ENCODE measurements at places on chromosomes 11 and 22.

GRCh38 chr11:73157101-73158010 lies 15.2 kb upstream of the FCHSD2 start:
- DNase-seq: peak; percentile 51

DNA sequence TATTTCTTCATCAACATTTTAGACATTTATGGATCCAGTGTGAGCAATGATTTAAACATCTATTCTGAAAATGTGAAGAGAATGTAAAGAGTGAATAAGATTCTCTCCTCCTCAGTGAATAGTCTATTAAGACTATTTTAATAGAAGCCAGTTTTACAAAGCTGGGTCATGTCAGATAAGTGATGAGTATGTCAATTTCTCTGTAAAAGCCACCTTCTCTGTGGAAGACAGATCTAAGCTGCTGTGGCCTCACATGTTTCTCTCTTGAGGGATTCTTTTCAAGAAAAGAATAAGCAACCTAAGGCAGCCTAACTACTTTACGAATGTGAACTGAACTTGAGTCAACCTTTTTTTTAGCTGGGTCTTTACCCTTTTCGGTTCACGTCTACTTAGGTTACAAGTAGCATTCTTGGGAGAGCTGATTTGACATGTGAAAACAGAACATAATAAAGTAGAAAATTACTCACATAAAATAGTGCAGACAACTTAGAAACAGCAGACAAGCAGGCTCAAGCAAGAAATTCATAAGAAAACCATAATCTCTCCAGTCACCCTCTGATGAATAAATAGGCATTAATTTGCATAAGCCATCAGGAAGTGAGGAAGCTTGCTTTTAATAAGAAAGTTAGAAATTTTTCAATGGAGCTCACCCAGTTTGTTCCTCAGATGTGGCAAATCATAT lies 9.9 kb downstream of the CTSC start:
- no peak for DNase-seq

- DNase-seq: peak; percentile 61
Observed at GRCh38 chr11:133078591-133079404, 453.5 kb downstream of the OPCML start.

DNA sequence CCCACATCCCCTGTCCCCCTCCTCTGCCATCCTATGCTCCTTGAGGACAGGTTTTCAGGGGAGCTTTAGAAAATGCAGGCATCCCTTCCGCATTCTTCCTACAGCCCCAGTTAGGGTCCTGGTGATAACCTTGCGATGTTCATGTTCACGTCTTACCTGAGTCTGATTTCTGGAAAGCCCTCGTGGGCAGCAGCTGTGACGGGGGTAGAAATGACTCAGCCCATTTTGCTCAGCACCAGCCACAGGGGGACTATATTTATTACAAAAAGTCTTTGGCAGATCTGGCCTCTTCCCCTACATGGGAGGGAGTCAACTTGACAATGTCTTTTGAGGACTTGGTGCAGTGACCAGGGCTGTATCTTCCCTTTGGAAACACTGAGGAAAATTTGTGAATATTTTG lies 12.3 kb downstream of the PKNOX2 start:
- DNase-seq: no peak

GRCh38 chr11:77596626-77597025 lies 6.9 kb downstream of the AQP11 start:
- DNase-seq: no peak

- no peak for DNase-seq
Observed at GRCh38 chr11:95003716-95004115, 21.3 kb upstream of the KDM4E start.

GRCh38 chr22:41563051-41563711 lies 2.4 kb downstream of the CSDC2 start:
- DNase-seq: no peak

GRCh38 chr11:112735470-112735869 lies 225.8 kb upstream of the NCAM1 start:
- no peak for DNase-seq

GRCh38 chr11:78331711-78332110 lies 85.9 kb downstream of the GAB2 start:
- no peak for DNase-seq

GRCh38 chr11:73281201-73281741 lies 9.1 kb downstream of the P2RY6 start:
- no peak for DNase-seq

- DNase-seq: no peak
Observed at GRCh38 chr11:122681070-122681469, 25.5 kb downstream of the UBASH3B start.

DNA sequence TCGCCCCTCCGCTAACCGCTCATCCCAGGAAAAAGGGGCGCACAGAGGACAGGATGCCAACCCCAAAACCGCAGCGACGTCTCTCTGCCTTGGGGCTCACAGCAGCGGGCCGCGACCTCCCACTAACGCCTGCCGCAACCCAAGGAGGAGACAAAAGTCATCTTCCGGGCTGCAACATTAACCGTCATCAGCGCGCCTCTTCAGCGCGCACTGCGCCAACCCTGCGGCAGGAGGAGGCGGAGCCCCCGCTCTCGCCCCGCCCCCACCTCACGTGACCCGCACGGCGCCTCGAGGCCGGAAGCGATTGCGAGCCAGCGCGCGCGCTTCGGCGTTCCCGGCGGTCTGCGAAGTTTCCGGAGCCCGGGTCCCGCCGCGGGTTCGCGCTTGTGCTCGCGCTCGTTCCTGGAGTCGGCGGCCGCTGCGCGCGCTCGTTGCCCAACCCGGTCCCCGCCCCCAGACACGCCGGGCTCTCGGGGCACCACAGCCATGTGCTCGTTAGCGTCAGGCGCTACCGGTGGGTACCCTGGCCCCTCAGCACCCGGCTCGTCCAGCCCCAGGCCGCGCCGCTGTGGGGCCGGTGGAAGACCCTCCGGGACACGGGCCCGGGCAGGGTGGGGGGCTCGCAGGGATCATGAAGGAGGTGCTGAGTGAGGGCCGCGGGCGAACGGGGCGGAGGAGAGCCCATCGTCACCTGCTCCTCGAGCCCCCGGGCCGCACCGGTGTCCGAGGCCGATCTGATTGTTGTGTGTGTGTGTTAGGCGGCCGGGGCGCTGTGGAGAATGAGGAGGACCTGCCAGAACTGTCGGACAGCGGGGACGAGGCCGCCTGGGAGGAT lies at the start of gene PRMT3:
Gene PRMT3, plus strand, starts transcription at position 456 of the 835 bp plus-strand sequence. Its CDS starts 31 bp downstream, at position 487.
- peak; percentile 95 for DNase-seq

- DNase-seq: no peak
Observed at GRCh38 chr11:128931066-128931465, 11.6 kb downstream of the TP53AIP1 start.

DNA sequence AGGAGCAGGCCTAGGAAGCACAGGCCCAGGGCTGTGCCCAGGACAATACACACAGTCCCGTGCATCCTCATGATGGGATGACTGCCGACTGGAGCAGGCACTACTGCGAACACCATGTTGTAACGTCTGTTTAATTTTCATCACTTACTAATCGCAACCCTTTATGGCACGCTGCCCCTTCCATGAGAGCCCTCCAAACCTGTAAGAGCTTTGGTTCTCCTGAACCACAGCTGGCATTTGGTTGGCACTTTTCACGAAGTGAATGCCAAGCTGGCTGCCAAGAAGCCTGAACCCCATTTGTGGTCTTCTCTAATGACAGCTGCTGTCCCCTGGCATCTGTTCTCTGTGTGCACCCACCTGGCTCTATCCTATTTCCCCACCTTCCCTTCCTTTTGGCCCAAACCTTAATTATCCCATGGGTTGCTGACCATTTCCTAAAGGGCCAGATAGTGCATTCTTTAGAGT lies 36.5 kb downstream of the APOL1 start:
- no peak for DNase-seq

GRCh38 chr11:82724026-82724425 lies 9.6 kb downstream of the FAM181B start:
- no peak for DNase-seq

DNA sequence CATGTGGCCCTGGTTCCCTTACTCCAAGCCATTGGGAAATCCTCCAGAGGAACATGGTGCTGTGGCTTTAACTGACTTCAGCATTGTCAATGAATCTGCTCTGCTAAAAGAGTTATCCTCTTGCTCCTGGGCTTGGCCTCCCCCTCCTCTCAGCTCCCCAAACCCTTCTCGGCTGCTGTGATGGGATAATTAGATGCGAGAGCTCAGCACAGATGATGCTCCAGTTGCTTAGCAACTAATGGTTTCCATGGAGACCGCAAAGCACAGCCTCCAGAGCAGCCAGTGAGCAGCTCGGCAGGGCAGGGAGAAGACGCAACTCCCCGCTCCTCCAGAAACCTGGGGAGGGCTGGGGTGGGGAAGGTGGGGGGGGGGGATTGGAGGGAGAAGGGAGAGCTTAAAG lies 2.8 kb upstream of the UPK2 start:
- DNase-seq: peak; percentile 47

- DNase-seq: no peak
Observed at GRCh38 chr22:46754110-46754799, 8.2 kb upstream of the TBC1D22A start.

GRCh38 chr11:33868647-33869461 lies 23.0 kb downstream of the LMO2 start:
- DNase-seq: no peak

GRCh38 chr22:39546889-39547586 lies 14.5 kb upstream of the RPS19BP1 start:
- DNase-seq: no peak

GRCh38 chr11:80838153-80838552 lies 1397.3 kb upstream of the TENM4 start:
- DNase-seq: no peak

- DNase-seq: no peak
Observed at GRCh38 chr11:119028346-119029068, 2.2 kb downstream of the SLC37A4 start.

DNA sequence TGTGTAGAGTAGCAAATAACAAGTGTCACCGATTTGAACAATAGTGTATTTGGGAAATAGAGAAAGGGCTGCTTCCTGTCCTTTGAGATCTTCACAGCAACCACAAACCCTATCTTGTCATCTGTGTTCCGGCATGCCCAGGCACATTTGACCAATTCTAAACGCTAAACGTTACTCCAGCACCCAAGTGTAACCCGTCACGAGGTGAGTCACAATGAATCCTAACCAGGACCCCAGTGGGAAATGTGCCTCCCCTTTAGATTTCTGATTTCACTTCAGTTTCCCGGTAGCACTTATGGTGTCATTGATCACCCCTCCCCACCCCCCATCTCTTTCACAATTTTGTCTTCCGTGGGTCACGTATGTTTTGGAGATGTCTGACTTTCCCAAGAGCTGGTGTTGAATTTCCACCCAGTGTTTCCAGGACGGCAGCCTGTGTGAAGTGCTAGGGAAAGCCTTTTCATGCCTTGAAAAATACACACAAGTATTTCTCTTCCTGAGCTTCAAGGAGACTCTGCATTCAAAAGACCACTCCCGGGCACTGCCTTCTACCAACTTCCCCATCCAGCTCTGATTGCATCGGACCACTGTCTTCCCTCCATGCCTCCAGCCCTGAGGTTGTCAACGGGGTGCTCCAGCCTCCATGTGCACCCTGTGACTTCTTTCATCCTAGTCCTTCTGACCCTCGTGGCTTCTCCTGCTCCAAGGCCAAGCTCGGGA lies 10.5 kb upstream of the C11orf24 start:
- DNase-seq: peak; percentile 22

- no peak for DNase-seq
Observed at GRCh38 chr11:127678631-127679030, 678.1 kb upstream of the KIRREL3 start.

DNA sequence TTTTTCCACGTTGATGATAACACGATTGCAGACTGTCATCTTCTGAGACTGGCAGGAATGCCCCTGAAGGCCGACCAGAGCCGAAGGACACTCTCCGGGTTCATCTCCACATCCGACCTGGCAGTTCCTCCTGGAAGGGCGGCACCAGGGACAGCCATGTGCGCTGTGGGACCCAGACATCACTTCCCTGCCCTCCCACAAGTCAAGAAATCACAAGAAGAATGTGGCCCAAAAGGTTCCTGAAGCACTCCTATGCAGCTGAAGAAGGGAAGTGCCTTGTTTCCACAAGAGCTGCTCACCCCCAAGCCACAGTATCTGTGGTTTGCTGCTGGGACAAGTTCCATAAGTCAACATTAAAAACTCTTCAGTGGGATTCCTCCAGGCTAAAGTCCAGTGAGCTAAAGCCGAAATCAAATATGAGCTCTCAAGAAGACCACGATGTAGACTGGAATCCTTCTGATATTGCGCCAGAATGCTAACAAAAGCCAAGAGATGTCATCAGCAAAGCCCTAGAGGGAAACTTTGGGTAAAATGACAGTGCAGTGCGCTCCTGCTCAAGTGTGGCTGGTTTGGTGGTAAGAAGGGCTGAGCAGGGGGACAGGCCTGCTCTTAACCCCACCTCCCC lies 21.2 kb downstream of the PACSIN2 start:
- no peak for DNase-seq

DNA sequence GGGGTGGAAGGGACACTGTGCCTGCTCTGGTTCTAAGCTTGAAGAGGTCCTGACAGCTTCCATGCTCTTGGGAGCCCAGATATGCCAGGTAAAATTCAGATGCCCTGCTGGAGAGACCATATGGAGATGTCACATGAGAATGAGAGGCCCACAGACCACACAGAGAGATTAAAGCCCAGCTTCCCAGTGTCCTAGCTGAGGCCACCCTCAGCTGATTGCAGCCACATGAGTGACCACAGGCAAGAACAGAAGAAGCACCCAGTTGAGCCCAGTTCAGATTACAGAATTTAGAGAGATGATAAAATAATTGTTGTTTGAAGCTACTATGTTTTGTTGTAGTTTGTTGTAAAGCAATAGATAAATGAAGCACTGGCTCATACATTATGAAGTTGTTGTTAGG lies 14.4 kb upstream of the PVALB start:
- no peak for DNase-seq

DNA sequence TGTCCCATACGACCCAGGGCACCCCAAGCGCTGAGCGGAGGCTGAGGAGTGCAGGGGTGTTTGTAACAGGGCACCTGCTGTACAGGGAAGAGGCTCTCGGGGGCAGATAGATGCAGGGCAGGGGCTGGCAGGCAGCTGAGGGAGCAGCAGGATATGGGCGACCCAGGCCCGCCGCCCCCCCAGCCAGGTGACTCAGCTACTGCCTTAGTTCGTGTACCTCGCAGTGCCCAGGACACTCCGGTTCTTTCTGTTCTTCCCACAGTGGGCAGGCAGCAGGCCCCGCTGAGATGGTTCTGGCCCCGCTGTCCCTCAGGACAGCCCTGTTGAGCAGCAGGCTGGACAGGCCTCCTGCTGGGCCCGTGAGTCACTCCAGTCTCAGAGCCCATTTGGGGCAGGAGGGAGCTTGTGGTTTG lies 16.2 kb downstream of the PHLDA2 start:
- no peak for DNase-seq

DNA sequence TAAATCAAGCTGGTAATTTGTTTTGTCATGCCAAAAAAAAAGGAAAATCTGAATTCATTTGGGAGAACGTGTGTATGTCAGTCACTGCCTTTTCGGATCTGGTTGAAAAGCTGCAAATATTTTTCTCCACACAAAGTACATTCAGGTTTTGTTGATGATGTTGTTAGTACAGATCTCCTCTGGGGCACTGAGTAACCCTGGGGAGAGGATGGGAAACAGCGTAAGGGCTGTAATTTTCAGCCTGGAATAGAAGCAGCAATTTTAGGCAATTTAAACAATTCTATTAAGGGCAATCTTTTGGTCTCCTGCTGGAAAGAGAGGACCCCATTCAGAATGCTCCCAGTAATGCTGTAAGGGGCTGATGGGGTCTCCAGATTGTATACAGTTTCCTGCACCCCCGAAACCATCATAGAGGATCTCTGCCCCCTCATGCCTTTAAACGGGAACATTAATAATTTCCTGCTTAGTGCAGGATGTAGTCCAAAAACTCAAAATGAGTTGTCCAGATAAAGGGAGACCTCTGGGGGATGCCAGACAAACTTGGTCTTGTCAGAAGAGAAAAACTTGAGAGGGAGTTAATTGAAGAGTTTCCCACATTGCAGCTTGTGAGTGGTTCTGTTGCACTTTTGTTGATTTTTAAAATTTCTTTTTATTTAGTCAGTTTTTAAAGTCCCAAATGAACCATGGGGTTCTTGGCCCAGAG lies 132.3 kb downstream of the COMMD9 start:
- no peak for DNase-seq

Data from NAMALWA (cell line).